ENCODE measurements at places on chromosomes 1 and 21. TPM values are rescaled to one million over a fixed set of nuclear protein-coding genes. Genes with fewer than 3 reads are reported as not detected.

Gene MROH9
- polyA plus RNA-seq, result not detected

Gene C1QA
- polyA plus RNA-seq, result 11.4 TPM

Gene S100A7A
- not detected for polyA plus RNA-seq

Gene ASCL5
- 0.15 TPM for polyA plus RNA-seq

Gene LCE1C
- not detected for polyA plus RNA-seq

Gene PLXNA2
- 14.8 TPM for polyA plus RNA-seq

Gene DMRTB1
- polyA plus RNA-seq, result 0.04 TPM

Gene SPRR2E
- not detected for polyA plus RNA-seq

Gene DPH2
- 27.2 TPM for polyA plus RNA-seq

DNA sequence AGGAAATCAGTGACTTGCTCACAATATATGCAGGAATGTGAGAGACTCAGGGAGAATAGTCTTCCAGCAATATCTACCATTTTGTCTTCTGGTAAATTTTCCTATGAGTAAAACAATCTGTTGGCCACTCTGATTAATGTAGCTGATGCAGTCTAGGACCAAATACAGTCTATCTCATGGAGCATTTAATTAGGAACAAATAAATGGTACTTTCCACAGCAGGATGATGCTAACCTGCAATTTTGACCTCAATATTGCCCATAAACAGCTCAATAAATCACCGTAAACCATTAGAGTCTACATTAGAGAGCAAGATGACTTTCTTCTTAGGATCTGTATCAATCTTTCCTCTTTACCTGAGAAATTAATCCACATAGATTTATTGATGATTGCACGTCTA, 567.7 kb upstream of the B3GALT2 start:
- DNase-seq, result no peak

DNA sequence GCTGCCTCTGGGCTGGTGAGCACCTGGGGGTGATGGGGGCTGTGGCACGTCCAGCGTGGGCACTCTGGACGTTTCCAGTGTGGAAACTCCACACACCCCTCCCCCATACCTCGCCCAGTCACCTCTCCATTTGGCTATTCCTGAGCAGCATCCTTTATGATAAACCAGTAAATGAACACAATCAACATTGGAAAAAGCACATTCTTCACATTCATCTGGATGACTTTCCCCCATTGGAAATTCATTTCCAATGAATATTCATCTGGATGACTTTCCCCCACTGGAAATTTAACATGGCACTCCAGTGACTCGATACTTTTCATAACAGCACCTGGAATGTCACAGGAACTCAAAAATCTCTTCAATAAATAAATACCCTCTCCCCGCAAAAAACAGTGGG, 104.8 kb upstream of the KRTAP19-8 start:
- no peak for DNase-seq

DNA sequence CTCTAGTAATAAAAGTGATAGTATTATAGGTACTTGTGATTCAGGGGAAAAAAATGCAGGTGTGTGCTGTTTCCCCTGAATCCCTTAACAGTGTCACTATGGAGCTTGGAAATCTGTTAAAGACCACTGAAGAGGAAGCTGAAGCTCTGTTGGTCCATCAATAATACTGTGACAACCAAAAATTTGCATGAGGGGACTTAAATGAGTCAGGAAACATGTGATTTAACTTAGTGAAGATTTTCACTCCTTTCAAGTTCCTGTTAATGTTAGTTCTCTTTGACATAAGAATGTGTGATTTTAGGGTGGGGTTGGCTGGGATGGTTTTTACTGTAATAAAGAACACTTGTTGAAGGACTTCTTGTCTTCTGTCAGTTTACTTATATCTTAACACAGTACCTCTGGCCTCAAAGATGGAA, 32.0 kb downstream of the VANGL2 start:
- no peak for DNase-seq

DNA sequence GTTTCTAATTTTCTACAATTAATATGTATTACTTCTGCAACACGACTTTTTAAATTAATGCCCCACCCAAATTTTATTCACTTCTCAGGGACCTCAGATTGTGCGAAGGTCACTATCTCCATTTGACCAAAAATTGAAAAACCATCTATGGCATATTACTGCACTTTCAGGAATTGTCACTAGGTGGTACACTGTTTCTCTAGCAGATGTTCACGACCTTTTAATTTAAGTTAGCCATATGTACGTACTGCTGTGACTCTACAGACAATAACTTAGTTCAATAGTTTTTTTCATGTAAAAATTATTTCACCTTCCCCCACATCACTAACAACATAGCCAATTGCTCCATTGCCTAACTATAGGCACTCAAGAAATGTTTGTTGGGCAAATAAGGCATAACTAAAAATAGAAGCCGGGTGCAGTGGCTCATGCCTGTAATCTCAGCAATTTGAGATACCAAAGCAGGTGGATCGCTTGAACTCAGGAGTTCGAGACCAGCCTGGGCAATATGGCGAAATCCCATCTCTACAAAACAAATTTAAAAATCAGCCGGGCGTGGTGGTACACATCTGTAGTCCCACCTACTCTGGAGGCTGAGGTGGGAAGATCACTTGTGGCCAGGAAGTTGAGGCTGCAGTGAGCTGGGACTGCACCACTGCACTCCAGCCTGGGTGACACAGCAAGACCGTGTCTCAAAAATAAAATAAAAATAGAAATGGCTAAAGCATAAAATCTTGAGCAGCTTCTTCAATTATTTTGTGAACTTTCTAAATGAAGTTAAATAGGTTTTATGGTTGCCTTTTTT, 75.7 kb upstream of the PKN2 start:
- no peak for DNase-seq

GRCh38 chr1:168879896-168880734, 151.1 kb upstream of the DPT start:
- no peak for DNase-seq

GRCh38 chr1:25430967-25431881, 527 bp downstream of the MACO1 start:
- DNase-seq, result no peak

DNA sequence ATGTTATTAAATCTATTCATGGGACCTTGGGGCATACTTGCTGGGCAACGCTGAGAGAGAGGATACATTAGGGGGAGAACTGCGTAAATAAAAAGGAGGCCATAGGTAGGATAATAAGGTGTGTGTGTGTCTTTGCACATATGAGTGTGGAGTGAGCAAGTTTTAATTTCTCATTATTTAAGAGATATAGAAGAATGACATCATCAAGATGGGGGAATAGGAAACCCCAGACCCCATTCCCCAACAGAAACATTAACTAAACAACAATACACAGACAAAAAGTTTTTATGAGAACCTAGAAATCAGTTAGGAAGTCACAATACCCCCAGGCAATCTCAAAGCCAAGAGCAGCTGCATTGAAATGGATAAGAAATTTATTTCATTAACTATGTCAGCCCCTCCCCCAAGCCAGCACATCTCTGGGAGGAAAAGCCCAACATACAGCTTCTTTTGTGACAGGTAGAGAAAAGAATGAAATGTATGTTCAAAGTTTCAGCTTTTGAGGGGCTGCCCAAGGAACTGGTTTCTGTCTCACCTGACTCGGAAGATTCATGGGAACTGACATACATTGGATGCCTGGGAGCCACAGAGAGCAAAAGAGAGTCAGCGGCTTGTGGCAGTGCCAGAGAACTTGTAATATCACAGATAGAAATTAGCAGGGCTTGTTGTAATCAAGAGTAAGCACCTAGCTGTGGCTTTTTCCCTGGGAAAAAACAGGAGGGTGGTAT, 234.3 kb upstream of the NFIA start:
- DNase-seq, result no peak

- DNase-seq, result no peak
These were observed 33.4 kb downstream of the CAPN2 start for GRCh38 chr1:223745731-223746130.

- no peak for DNase-seq
These were observed 5.8 kb downstream of the OLIG1 start for GRCh38 chr21:33075596-33076195.

DNA sequence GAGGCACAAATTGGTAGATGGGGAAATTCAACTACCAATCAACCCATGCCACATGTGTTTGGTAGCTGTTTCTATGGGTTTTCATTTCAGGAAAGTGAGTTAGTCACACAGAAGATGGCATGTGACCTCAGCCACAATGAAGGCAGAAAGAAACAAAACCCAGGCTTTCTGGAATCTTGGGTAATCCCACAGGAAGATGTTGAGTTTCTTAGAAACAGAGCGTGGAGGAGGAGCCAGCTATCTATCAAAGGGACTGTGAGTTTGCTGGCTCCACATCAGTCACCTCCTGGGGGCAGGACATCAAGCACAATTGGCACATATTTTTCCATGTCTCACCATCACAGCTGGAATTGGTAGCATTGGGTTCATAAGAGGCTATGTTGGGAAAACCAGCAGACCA, 188.9 kb upstream of the PLXNA2 start:
- no peak for DNase-seq

DNA sequence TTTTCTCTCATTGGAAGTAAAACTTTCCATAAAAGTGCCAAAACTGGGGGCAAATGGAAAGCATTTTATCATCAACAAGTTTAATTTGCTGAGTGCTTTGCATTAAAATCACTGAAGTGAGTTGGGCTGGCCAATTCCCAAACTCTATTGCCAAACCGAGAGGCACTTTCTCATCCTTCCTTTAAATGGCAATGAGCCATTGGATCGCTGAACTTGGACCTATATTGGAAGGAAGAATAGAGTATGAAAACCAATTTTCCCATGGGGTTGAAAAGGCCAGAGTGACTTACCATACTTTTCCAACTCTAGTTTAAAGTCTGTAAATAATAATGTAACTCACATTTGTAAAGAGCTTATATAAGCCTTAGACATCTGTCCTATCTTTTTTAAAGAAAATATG, 189.1 kb upstream of the C1orf87 start:
- DNase-seq, result no peak

DNA sequence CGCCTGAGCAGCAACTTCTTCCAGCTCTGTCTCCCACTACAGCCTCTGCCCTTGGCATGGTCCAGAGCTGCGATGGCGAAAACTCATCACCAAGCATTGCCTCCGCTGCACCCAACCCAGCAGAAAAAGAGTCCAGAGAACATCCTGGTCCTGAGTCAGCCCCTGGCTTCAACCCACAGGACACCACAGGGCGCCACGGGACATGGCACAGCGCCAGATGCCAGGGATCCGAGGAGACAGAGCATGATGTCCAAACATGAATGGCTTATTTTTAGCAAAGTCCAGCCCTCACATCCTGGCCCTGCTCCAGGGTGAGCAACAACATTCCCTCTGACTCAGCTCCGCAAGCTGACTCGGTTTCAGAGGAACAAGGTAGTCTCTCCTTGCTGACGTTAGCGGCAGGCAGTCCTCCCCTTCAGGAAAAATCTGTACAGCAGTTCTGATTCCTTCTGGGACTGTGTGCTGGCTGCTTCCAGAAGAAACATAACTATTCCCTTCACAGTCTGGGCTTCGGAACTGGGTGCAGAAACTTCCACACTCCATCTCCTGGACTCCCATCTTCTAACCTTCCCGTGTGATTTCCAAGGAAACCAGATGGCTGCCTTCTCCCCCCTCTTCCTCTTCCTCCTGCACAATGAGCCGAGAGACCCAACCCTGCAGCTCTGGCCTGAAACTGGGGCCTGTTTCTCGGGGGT, 131.3 kb downstream of the TOMM20 start:
- DNase-seq, result no peak

DNA sequence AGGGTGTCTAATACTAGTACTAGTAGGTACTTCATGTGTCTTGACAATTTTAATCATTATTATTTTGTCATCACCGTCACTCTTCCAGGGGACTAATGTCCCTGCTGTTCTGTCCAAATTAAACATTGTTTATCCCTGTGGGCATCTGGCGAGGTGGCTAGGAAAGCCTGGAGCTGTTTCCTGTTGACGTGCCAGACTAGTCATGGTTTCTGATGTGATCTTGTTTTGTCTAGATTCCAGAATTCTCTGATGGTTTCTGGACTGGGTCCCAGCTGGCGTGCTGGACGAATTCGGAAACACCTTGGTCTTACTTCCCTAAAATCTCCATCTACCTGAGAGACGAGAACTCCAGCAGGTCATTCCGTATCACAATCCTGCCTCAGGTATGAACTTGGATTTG, 66.1 kb upstream of the FAM3B start:
- no peak for DNase-seq

DNA sequence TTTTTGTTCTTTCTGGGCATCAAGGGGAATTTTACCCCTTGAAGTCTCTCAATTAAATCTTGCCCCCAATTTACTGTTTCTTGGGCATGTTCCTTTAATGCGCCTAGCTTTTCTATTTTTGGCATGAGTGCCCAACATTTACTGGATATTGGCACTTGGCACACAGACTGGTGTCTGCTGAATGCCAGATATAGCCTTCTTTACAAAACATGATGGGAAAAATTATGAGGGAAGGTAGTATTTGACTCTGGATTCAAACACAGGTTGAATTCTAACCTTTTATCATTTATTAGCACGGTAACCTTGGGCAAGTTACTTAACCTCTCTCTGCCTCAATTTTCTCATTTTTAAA, 88.3 kb upstream of the GPR52 start:
- no peak for DNase-seq
